ENCODE measurements at places on chromosomes 11 and 22.

- no peak for DNase-seq
Observed at GRCh38 chr11:109019342-109019936, 354.6 kb downstream of the DDX10 start.

GRCh38 chr11:70001246-70001645 is 76.9 kb upstream of the ANO1 start:
- DNase-seq: no peak

- DNase-seq: no peak
Observed at GRCh38 chr11:86740628-86741483, 59.5 kb upstream of the PRSS23 start.

DNA sequence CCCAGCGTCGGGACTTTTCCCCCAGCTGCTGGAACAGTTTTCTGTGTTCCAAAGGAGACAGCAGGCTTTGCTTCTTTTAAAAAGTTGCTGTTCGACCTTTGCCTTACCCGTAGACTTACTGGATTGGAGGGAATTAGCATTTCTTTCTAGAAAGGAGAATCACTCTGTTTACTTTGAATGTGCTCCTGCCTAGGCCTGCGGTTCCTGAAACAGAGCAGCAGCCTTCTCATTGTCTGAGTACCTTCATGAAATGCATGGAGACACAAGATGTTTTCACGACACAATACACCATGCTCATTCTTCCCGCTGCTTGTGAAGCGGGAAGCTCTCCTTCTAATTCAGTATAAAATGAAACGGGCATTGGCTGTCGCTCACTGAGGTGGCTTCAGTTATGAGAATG is 196.2 kb downstream of the TBC1D22A start:
- DNase-seq: no peak

DNA sequence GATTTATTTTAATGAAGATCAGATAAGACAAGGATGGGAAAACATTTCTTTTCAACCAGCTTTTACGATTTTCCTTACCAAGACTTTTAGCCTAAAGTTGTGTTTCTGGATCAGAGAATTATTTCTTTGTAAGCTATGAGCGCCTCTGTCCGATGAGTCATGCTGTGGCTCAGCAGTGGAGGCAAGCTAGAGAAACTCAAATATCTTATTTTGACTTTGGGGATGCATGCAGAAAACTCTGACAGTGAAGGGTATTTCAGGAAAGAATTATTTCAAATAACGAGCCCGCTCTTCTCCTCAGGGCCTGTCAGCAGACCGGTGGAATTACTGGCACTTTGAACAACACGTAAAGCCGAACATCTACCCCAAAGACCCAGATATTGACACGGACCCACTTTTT is 77.9 kb upstream of the OR5AK2 start:
- DNase-seq: no peak
